ENCODE measurements at places on chromosomes 5 and 9.

- DNase-seq, result no peak
Measured at GRCh38 chr5:159202151-159202550, 7.2 kb downstream of the RNF145 start.

- peak; percentile 8 for DNase-seq
Measured at GRCh38 chr5:58299256-58299655, 160.6 kb downstream of the PLK2 start.

DNA sequence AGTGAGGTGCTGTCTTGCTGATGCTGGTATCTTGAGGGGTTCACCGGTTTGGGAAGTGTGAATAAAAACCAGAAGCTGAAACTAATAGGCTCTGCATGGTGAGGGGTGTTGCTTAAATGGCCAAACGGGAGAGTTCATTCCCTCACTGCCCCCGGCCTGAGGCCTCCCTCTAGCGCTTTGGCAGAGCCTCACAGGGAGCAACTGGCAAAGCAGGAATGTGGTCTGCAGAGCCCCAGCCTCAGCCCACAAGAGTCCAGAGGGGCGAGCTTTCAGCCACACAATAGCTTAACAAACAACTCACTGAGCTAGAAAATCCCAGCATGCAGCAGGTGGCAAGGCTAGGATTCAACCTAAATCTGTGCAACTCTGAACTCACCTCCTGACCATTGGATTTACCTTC, 234.8 kb downstream of the MED10 start:
- no peak for DNase-seq

- no peak for DNase-seq
Measured at GRCh38 chr9:89433826-89434225, 64.1 kb downstream of the SEMA4D start.

DNA sequence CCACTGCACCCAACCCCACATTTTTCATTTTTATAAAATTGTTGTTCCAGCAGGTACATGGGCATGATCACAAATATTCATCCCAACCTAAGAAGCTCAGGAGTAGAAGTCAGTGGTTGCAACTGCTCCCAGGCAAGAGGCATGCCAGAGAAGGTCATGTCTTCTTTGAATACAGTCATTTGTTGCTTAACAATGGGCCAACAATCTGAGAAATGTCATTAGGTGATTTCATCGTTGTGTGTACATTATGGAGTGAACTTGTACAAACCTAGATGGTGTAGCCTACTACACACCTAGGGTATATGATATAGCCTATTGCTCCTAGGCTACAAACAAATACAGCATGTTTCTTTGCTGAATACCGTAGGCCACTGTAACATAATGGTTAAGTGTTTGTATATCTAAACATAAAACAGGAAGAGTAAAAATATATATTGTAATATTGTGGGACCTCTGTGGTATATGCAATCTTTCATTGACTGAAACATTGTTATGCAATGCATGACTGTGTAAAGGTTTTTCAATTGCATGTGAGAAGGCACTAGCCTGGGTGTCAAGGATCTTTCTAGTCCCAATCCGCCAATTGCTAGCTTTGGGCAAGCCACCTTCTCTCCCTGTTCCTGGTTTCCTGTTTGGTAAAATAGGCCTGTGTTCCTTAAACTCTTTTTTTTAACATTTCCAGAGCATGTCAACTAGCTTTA, 27.6 kb downstream of the ATP10B start:
- peak; percentile 86 for DNase-seq

GRCh38 chr5:96963267-96963666, 27.4 kb downstream of the LNPEP start:
- DNase-seq, result peak; percentile 14

- no peak for DNase-seq
Measured at GRCh38 chr5:180235077-180235476, 26.1 kb upstream of the RASGEF1C start.

- DNase-seq, result no peak
Measured at GRCh38 chr9:11697126-11697525, 996.1 kb upstream of the TYRP1 start.

DNA sequence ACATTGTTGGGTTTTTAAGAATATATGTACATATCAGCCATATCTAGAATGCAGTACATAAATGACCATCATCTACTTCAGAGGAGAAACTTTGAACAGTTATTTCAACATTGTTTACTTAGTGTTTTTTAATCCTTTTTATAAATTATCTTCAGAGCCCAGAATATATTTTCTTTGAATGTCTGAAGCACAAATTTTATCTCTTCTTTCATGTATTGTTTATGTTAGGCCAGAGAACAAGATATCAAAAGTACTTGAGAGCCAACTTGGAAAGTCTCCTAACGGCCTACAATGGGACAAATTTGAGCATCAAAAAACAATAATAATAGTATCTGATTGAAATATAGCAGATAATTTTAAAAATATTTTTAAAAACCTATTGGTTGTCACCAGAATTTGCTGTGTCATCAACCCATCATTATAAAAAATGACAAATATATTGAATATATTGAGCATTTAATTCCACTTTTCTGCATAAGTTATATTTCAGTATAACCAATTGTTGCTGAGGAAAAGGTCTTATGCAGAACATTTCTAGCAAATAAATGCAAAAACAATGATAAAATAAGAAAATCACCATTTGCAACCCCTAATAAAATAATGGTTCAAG, 67.5 kb upstream of the CCNG1 start:
- DNase-seq, result no peak

DNA sequence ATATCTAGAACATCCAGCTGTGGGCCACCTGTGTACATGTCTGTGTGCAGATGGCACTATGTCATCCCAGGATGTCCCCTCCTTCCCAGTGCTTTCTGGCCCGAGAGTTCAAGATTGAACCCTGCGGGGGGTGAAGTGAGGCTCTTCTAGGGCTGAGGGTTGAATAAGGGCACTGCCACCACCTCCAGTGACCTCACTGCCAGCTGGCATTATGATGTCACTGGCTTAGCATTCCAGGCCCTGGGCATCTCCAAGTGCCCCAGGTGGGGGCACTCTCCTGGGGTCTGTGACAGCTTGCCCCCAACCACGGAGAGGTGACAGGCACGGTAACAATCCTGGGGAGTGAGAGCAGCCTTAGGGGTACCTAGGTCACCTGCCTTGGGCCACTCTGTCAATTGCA, 27.1 kb downstream of the CXXC5 start:
- no peak for DNase-seq

GRCh38 chr9:75054368-75055001, 26.4 kb upstream of the CARNMT1 start:
- DNase-seq, result no peak

- no peak for DNase-seq
Measured at GRCh38 chr9:116414374-116414773, 260.8 kb downstream of the PAPPA start.

DNA sequence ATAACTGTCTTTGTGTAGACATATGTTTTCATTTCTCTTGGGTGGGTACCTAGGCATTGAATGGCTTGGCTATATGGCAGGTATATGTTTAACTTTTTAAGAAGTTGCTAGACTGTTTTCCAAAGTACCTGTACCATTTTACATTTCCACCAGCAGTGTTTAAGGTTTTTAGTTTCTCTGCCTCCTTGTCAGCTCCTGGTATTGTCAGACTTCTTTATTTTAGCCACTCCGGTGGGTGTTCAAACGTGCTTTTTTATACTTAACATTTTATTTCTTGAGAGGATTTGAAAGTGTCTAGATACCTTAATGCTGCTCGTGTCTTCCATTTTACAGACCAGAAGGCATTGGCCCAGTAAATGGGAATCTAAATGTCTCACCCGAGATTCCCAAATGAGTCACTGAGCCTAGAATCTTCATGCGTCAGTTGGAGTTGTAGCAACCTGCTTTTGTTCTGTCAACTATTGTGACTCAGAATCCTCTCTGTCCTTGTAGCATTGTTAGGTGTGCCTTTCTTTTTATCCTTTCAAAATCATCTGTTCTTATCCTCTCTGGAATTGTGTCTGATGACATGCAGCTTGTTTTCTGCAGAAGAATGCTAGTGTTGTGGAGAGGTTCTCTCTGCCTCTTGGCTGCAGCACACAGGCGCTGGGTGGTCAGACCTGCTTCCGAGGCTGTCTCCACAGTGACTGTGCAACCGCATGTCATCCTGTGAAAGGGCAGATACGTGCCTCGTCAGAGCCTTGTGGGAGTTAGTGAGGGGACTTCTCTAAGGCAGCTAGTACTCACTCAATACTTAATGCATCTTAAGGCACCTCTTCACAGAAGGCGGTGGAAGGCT, 291.8 kb downstream of the AOPEP start:
- no peak for DNase-seq

DNA sequence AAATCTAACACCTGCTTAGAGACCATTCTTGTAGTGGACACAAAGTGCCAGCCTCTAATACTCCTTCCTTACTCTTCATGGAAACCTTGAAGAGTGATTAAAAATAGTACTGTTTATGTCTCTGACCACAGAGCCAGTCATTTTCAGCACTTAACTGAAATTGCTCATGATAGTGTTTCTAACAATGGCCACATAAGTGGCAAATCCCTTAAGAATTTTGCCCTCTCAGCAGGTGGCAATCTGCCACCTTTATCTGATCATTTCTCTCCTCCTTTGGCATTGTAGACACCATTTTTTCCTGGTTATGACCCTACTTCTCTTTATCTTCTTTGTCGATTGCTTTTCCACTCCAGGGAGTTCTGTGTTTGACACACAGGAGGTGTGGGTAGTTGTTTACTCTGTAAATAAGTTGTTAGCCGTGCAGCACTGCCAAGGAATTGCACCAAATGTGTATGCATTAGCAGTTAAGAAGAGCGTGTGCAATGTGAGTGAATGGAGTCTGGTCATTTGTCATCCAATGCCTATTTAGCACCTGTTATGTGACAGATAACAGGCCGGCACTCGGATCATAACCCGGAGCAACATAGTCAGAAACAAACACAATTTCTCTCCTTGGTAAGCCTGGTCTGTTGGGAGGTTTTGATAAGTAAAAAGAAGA, 36.8 kb upstream of the STARD4 start:
- DNase-seq, result no peak

- DNase-seq, result no peak
Measured at GRCh38 chr5:14206028-14206725, 63.0 kb downstream of the TRIO start.

- DNase-seq, result no peak
Measured at GRCh38 chr9:70218767-70219166, 40.0 kb upstream of the SMC5 start.

GRCh38 chr9:14924230-14925219, 14.3 kb upstream of the FREM1 start:
- DNase-seq, result no peak

DNA sequence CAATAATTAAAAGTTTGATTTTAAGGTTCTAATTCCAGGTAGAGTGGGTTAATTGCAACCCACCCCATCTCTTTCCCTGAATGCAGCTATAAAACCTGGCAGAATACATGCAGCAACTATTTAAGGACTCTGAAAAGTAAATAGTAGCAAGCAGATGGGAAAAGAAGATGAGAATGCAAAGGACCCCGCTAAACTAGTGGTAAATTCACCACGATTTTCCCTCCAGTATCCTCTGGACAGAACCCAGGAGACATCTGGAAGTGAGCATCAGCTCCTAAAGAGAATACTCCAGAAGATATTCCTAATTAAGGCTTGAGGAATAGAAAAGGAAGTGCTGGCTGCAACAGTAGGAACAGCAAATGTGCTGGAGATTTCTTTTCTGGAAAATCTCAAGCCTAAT, 170.9 kb downstream of the FRMD3 start:
- DNase-seq, result no peak

DNA sequence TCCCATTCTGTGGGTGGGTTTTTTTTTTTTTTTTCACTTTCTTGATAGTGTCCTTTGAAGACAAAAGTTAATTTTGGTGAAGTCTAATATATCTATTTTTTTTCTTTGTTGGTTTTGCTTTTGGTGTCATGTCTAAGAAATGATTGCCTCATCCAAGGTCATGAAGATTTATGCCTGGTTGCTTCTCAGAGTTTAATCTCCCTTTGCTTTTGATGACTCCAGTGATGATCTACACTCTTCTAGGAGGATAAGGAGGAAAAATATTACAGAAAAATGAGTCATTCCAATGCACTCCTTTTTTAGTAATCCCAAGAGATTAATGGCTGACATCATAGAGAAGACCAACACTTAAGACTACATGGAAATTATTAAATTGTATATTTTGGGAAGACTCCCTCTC, 79.7 kb upstream of the ICE1 start:
- DNase-seq, result no peak

DNA sequence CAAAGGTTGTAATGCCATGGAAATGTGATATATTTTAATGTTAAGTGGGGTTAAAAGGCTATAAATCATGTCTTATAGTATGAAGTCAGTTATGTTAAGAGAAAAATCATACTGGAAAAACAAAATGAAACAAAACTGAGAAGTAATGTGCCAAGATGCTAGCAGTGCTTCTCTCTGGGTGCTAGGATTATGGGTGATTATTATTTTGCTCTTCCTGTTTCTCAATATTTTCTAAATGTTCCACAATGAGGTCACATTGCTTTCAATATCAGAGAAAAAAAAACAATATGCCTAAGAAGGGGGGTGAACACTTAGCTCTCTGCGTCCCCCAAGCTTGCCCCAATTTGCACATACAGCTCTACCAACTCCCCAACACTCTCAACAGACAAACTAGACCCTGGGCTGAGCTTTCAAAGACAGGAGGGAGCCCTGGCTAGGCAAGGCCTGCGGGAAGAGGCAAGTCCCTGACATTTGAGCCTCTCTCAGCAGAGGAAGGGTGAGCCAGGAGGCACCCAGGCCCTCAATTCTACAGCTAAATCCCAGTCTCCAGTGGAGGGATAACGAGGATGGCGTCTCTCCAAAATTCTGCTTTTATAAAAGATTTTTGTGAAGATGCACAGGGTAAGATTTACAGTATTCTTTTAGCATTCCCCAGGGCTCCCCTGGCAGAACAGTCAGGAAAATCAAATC, 24.4 kb downstream of the WHRN start:
- DNase-seq, result peak; percentile 63

- no peak for DNase-seq
Measured at GRCh38 chr5:142869886-142870285, 99.7 kb downstream of the ARHGAP26 start.

DNA sequence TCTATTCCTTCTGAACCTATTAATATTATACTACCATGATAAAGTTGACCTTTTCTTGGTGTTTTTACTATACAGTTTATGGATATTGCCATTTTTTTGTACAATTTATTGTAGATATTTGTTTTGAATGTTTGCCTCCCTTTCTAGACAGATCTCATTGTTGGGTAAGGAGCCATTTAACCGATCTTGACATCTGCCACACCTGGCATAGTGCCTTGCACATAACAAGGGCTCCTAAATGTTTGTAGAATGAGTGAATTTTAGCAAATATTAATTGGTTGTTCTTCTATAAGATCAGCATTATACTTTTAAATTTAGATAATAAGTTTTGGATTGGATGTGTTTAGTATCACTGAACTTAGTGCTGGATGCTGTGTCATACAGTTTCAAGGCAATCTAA, 175.3 kb downstream of the GDNF start:
- no peak for DNase-seq

DNA sequence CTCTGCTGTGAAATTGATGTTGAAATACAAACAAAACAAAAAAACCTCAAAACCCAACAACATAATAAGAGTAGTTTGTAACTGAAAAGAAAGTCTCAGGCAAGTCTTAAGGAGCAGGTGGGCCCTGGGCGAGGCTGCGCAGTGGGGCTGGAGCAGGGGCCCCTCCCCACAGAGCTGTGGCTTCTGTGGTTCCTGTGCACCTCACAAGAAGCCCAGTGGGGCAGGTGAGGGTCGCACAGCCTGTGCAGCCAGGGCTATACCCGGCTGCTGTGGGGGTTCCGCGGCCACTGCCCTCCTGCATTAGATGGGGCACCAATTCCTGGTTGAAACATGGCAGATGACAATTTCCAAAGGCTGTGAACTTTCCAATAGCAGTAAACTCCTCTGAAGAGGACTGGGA, 75.3 kb downstream of the TRIO start:
- no peak for DNase-seq

Measured in inflammatory macrophage (primary cell).